ENCODE measurements at places on chromosomes 5 and 9.

- peak; percentile 79 for DNase-seq
These were observed 16.2 kb upstream of the MAT2B start for GRCh38 chr5:163489055-163489744.

DNA sequence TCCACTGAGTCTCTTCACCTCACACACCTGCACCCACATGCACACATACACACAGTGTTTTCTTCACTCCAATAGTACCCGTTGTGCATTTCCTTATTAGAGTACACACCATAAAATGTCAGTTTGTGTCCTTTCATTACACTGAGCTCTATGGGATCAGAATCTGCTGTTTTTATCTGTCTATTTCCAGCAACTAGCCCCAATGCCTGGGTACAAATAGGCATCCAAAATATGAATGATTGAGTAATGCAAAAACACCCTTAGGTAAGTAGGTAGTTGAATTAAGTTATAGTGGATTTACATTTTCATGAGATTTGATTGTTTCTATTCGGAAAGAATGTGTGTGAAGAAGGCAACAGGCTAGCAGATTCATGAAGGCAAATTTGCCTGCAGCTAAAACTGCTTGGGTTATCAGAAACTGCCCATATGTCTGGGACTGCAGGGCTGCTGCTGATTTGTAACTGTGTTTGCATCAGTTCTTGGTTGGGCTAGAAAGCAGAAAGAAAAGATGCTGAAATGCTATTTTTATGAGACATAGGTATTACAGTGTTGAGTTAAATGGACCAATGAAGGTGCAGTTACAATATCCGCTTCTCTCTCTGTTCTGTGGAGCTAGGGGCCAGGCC lies 26.9 kb downstream of the PPP3R2 start:
- no peak for DNase-seq

GRCh38 chr9:114291064-114291474 lies 31.8 kb upstream of the ORM1 start:
- DNase-seq: peak; percentile 86

DNA sequence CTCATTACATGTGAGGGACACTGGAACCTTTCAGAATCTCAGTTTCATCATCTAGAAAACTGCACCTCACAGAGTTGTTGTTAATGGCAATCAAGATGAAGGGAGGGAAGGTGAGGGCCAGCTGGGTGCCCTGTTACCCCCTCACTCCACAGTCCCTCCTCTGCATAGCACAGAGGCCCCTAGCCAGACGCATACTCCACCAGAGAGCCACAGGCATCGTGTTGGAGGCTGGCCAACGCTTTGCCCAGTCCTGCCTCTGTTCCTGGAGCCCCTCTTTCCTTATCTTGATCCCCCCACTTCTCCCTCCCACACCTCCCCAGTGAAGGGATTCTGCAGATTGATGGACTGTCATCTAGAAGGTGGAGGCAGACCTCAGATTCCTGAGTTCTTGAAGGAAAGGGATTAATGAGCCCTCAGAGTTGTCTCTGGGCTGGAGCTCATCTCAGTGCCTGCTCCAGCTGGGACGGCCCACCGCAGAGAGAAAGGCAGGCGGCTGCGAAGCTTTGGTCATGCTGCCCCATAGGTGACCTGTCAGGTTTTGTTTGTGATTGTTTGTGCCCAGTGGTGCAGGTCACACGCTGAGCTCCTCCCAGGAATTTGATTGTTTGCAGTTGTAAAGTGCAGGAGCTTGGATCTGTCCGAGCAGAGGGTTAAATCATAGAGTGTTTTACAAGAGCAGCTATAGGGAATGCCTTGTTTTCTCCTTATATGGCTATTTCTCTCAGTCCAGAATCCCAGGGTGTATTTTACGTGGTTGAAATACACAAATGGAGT lies 487.3 kb downstream of the CCDC171 start:
- DNase-seq: peak; percentile 21

- no peak for DNase-seq
These were observed 31.0 kb upstream of the PHF24 start for GRCh38 chr9:34927061-34927460.

GRCh38 chr5:80037366-80037765 lies 2.2 kb downstream of the THBS4 start:
- DNase-seq: no peak

DNA sequence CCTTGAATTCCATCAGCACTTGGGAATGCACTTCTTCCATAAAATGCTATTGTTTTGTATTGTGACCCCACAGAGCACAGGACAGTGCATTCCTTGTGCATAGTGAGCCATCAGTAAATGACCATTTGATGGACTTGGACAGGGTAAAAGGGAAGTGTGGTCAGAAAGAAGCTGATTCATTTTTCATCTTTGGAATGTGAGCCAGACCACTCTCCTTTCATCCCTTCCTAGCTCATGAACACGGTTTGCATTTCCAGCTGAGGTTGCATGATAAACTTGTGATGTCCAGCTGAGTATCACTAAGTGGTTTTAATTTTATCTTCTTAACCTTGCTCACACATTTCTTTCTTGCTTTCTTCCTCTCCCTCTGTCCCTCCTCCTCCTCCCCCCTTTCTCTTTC lies 101.3 kb downstream of the NUDT12 start:
- DNase-seq: no peak

DNA sequence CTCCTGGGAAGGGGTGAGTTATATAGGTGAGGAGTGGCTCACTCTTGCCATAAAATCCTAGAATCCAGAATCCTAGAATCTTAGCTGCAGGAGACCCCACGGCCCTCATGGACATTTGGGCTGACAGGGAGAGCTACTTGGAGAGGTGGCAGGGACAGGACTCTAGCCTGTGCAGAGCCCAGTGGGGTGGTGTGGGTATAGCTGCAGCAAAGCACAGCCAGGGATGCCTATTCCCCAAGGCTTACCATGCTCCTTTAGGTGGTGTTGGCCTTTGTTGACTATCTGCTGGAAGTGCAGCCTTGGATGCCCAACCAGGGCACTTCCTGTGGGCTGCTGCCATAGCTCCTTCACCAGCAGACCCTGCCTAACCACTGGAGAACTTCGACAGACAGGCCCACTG lies 70.0 kb upstream of the PTPN3 start:
- no peak for DNase-seq

GRCh38 chr5:132267166-132267739 lies 9.8 kb downstream of the PDLIM4 start:
- no peak for DNase-seq

- peak; percentile 90 for DNase-seq
These were observed 43.0 kb downstream of the STRBP start for GRCh38 chr9:123225374-123225813.

DNA sequence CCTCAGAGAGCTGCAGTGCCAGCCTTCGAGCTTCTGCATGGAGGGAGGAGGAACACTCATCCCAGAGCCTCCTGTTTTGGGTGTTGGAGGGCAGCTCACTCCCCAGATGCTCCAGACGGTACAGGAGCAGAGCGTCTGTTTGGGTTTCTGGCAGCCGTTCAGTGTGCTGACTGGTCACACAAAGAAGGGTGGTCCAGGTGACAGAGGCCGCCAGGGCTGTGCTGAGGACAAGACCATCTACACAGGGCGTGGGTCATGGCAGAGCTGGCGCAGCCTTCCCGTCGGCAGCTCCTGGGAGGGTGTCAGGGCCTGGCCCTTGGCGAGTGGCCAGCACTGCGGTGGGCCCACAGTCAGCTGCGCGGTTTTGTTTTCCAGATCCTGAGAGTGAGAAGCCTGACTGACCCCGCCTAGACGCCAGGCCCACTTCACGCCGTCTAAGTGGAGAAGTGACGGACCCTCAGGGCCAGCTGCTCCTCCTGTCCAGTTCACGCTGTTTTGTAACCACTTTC lies 131.4 kb upstream of the FAM120A start:
- no peak for DNase-seq

GRCh38 chr5:151799407-151799806 lies 27.7 kb downstream of the G3BP1 start:
- DNase-seq: no peak

DNA sequence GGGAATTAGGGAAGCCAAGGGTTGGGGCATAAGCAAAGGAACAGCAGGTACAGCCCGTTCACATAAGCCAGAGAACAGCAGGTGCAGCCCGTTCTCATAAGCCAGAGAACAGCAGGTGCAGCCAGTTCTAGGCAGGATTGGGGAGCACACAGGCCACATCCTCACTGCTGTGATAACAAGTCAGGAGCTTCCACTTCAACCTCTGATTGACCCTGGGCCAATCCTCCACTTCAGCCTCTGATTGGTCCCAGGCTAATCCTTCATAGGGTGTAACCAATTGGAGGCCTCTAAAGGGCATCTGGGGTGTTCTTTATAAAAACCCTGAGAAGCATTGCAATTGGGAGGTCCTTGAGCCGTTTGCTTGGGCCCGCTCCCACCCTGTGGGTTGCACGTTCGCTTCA lies 27.5 kb downstream of the CEL start:
- peak; percentile 34 for DNase-seq

DNA sequence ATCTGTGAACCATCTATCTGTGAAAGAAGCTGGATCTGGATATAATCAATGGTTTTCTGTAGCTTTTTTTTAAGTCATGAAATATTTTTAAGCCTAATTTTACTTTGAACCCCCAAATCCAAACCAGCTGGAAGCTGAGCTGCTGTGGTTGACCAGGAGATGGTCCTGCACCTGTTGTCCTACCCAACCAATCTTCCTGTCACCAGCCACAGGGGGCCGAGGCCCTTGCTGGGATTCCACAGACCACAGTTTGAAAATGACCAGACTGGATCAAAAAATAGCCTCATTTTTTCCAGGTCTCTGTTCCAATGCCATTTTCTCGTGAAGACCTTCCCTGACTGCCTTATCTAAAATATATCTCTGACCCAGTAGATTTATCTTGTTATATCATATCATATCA lies 200.6 kb downstream of the SGCD start:
- no peak for DNase-seq

GRCh38 chr5:82417776-82418607 lies 139.8 kb upstream of the RPS23 start:
- DNase-seq: no peak

DNA sequence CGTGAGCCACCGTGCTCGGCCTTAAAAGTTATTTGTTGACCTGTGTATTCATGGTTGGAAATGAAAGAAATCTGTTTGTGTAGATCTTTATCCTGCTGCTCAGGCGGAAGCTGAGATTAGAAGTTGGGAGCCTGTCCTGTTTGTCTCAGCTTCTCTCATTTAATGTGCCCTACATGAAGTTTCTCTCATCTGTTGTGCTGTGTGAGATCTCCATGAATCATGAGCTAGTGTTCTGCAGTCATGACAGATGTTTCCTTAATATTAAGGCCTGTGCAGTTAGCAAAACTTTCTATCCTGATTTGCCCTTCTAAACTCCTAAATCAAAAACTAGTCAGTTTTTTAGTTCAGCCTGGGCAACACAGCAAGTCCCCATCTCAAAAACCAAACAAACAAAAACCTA lies 59.5 kb downstream of the FAM78A start:
- no peak for DNase-seq

DNA sequence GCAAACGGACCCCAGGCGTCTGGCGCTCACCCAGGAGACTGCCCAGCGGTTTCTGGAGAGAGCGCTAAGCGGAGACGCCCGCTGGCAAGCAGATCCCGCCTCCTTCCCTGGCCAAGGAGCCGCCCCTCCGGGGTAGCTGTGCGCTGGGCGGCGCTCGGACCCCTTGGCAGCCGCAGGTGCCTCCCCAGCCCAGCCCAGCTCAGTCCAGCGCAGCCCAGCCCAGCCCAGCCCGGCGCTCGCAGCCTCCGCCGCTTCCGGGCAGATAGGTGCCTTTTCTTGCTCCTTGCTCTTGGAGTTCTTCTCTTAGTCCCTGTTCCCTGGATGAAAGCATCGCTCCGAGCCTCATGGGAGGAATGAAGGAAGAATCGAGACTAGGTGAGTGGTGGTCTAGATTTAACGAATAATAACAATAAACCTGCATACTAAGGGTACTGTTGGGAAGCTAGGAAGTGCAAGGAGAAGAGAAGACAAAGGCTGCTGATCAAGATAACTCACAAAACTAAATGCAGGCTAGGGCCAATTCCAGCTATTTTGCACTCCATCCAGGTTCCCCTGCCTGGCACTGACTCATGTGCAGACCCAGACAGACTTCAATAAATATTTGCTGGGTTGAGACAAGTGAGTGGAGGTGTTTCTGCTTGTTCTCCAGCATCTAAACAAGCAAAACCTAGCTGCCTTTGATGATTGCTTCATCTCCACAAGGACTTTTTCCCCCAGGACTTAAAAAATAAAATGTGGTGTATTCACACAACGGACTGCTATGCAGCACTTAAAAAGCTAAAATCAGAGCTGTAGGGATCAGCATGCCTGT lies at the start of gene STK32A:
Gene STK32A (plus strand): TSS at position 202 of the 811 bp plus-strand sequence. CDS start 4,609 bp downstream, outside the sequence.
- DNase-seq: peak; percentile 93

DNA sequence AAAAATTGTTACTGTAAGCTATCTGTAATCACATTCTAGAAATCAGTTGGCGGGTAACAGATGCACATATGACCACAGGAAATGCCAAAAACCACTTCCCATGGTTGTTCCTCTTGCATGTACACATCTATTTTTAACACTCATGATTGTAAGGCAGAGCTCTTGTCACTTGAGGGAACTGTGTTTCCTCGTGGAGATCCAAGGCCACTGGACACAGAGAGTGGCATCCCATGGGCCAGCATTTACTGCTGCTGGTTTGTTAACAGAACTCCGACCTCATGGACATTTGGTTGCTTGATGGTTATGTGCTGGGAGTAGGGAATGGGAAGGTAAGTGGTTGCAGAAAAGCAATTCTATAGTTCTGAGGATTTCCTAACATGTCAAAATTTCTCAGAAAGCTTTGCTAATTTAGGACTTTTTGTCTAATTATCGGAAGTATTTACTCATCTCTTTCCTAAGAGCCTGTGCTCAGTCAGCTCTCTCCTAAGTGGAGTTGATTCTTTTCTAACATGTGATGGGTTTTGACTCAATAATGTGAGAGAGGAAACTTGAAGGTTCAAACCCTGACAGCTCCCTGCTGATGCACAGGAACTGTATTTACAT lies 202.0 kb upstream of the NR3C1 start:
- no peak for DNase-seq

GRCh38 chr5:105954341-105954740 lies 1716.4 kb downstream of the EFNA5 start:
- DNase-seq: no peak

DNA sequence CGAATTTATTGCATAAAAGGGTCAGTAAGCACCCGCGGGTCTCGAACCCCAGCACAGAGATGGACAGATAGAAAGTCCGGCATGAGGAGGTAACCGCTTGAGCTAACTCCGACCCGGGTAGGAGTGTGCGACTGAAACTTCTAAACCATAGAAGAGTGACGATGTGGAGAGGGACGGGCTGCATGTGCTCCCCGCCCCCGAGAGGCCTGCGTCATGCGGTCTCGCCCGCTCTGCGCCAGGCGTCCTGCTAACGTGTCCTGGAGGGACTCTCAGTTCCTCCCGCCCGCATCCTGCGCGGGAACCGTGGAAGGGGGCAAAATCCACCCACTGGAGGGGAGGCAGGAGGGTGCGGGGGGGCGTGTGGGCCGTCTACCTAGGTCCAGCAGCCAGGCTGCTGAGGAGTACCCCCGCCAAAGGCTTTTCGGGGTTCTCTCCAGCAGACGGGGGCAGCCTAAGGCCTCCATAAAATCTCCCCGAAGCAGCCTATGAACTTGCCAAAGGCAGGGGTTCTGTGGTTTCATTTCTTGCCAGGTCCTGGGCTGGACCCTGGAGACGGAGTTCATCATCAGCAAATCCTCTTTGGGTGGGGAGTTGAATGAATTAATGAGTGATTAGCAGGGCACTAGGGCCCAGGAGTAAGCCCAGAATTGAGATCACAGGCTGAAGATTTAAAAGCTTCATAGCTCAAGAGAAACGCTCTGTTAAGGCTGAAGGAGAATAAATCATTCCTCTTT lies 51.9 kb downstream of the TGFBI start:
- peak; percentile 83 for DNase-seq

- DNase-seq: no peak
These were observed 66.3 kb upstream of the EPB41L4B start for GRCh38 chr9:109387206-109387605.

All from GM23338 (cell line).